ENCODE measurements at places on chromosomes 4 and X.
A peak's percentile ranks its signal among the peaks of the same experiment; 100 is the strongest.

DNA sequence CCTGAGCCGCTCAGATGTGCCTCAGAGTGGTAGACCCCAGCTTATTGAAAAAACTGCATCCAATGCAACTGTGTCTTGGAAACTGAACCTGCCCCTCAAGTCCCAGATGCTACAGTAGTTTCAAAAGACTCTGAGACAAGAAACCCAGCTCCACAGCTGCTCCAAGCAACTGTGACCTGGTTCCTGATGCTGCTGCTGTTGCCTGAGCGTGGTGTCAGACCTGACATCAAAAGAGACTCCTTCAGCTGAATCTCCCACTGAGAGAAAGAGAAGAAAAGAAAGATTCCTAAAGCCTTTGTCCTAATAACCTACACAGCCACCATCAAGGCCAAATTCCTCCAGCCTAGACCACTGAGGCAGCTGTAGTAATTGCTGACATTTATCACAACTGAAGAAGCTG lies 630.1 kb downstream of the STIM2 start:
- DNase-seq, result no peak

GRCh38 chrX:9562851-9563250 lies 98.0 kb downstream of the TBL1X start:
- DNase-seq, result no peak

GRCh38 chrX:43631841-43632240 lies 24.3 kb upstream of the MAOA start:
- no peak for DNase-seq

DNA sequence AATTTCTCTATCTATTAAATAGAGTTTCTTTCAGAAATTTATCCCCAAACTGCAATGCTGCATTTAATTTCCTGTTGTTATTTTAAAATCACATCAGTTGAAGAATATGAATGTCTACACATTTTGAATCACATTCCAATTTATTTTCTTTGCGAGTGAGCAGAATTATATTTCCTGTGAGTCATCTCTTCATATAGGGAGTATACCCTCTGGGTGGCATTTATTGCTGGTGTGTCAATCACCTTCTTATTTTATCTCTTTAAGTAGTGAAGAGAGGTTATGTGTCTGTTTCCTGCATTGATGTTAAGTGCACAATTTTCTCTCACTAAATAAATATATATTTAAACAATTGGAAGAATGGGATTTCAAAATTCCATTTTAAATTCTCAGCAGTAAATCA lies 511.0 kb upstream of the ATOH1 start:
- DNase-seq, result no peak

DNA sequence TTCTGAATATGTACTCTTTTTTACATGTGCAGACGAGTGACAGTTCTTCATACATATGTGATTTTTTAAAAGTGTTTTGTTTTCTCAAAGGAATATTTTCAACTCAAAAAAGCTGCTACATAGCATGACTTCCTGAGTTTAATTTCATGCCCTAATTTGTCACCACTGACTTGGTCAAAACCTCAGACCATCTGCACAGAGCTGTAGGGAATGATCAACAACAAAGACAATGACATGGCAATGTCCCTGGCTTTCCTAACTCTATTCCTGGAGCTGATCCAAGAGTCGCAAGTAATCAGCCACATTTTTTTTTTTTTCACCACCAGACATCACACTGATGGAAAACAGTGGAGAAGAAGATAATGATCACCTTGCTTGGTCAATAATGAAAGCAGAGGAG lies 97.7 kb downstream of the TMA16 start:
- peak; percentile 68 for DNase-seq

- DNase-seq, result no peak
These were observed 37.6 kb downstream of the GLUD2 start for GRCh38 chrX:121084903-121085611.

DNA sequence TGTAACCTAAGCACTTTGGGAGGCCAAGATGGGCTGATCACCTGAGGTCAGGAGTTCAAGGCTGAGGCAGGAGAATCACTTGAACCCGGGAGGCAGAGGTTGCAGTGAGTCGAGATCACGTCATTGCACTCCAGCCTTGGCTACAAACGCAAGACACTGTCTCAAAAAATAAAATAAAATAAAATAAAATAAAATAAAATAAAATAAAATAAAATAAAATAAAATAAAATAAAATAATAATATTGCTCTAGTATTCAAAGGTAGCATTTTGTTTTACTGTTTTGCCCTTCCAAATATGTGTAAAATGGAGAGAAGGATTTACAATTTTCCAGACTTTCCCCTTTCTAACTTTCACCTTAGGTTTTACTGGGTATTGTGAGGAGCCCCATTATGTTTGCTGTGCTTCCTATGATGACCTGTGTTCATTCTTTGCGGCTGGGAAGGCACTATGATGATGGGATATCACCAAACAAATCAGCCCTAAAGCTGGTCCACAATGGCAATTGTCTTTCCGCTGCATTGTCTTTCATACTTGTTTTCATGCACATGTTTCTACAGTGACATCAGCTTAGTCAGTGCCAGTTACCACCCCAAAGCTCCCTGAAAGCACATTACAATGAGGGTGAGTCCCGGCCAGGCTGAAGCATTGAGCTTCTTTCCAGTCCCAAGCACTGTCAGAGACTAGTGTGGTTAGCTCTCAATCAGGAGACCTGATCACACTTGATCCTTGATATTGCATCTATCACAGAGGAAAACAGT lies 50.8 kb downstream of the DTHD1 start:
- no peak for DNase-seq

DNA sequence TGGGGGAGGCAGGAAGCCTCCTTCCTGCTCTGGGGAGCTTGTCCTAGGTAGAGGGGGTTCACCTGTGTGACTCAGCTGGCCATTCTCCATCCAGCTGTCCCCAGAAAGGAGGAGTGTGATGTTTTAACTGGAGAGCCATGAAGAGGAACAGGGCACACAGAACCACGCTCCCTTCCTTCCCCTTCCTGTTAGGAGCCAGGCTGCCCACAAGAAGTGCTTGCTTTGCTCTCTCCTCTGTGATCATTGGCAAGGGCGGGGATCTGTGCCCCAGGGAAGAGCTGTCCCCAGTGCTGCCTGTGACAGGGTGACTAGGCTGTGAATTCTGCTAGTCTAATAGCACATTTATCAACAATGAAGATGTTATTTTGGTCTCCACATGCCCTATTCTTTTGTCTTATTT lies 169.6 kb upstream of the GATB start:
- no peak for DNase-seq

DNA sequence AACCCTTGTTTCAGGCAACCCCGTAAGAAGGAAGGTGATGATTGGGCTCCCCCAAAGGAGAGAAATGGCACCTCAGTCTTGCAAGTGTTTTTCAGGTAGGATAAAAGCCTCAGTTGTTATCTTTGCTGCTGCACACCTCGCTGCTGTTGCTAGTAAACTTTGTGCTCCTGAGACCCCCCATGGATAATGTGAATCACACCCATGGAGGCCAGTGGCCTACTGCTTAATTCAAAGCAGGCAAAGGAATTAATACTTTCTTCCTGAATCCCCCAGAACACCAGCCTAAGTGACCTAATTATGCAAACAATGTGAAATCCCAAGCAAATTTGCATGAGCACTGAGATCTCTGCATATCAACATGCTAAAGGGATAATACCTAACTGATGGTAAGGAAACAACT lies 337.5 kb downstream of the GRIA2 start:
- DNase-seq, result no peak

- DNase-seq, result no peak
These were observed 8.8 kb downstream of the LHFPL1 start for GRCh38 chrX:112670977-112671376.

- DNase-seq, result no peak
These were observed 41.5 kb upstream of the HPRT1 start for GRCh38 chrX:134418317-134419113.

All from NCI-H748 treated with DMSO at 0.1 percent for 48 hours (cell line).